NCI-H1417 treated with DMSO at 0.1 percent for 48 hours (cell line): ENCODE measurements at places on chromosomes 6 and 20.

DNA sequence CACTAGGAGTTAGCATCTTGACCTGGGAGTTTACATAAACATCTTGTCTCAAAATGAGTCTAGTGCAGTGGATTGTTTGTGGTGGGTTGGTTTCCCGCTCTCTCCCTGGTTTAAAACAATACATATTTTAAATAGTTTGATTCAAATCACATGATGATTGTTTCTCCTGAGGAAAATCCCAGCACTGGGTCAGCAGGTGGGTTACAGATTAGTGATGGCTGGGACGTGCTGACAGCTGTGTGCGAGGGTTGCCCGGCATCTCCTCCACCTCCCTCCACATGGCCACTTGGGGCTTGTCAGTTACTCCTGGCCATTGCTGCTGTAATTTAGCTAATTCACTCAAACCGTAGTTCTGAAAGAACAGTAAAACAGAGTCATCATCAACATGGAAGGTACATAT, 306.4 kb upstream of the CITED2 start:
- DNase-seq: no peak

GRCh38 chr6:165616116-165616515, 46.9 kb downstream of the PDE10A start:
- DNase-seq: no peak

- no peak for DNase-seq
Measured at GRCh38 chr6:67914419-67914818, 720.7 kb upstream of the ADGRB3 start.

GRCh38 chr6:37822851-37823682, 3.5 kb downstream of the ZFAND3 start:
- no peak for DNase-seq

- no peak for DNase-seq
Measured at GRCh38 chr20:44589537-44589936, 7.2 kb downstream of the PKIG start.

DNA sequence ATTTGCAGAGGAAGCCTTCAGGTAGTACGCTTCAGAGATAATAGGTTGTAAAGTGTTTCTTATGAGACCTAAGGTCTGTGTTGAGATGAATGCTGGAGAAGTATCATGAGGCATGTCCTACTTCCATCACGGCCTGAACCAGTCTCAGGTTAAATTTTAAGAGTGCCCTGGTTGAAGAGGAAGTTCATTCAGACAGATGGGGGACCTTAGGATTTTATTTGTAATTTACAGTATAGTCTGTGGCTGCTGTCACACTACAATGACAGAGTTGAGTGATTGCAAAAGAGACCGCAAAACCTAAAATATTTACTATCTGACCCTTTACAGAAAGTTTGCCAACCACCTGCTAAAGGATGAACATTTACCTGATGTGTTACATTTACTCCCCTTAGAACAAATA, 70.9 kb downstream of the UST start:
- no peak for DNase-seq

GRCh38 chr6:42790549-42791181, 8.8 kb downstream of the BICRAL start:
- no peak for DNase-seq

DNA sequence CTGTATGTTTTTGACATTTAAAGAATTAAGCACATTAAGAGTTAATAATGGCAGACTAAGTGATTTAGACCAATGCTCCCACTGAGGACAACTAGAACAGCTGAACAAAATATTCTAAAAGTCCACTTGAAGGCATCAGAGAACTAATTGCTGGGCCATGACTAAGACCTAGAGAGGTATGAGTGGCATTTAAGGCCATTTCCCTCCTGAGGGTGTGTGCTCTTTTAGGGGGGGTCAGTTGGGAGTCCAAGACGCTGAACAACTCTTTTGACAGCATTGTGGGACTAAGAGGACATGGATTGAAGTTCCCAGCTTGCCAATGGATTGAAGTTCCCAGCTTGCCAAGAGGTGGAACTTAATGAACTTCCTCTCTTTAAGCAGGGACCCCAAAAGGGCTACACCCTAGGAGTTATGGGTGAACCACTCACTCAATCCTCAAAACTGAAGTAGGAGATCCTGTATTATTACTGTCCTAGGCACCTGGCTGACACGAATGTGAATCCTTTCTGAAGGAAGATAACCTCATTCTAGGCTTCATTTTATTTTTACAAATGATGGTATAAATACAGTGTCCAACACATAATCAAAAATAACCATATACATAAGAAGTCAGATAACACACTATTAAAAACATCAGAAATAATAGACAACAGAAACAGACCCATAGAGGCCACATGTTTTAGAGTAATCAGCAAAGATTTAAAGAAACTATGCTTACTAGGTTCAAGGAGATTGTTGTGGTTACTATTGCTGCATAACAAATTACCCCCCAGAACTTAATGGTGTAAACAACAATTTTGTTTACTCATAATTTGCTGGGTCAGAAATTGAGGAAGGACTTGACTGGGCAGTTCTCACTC, 175.1 kb downstream of the VEGFA start:
- DNase-seq: no peak

- no peak for DNase-seq
Measured at GRCh38 chr6:115712291-115712961, 348.3 kb downstream of the FRK start.

- no peak for DNase-seq
Measured at GRCh38 chr20:41540918-41541317, 77.3 kb downstream of the CHD6 start.

- DNase-seq: no peak
Measured at GRCh38 chr20:24634855-24635254, 165.4 kb downstream of the SYNDIG1 start.

DNA sequence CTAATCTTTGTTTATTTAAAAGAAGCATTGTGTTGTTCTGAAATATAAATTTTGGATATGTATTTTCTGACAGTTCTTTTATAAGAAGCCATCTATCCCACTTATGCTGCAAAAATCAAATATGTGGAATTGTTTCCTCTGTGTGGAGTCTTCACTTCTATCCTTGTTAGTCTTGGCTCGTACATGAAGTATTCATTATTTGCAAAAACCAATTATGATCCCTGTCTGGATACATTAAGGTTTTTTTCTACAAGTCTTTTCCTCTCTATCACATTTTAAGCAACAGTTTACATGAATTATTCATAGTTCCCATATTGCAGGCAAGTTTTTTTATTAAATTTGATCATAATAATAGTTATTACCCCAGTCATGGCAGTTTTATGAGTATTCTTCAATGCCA, 490.8 kb upstream of the GJE1 start:
- DNase-seq: no peak

- no peak for DNase-seq
Measured at GRCh38 chr6:100246206-100246605, 218.5 kb downstream of the SIM1 start.

DNA sequence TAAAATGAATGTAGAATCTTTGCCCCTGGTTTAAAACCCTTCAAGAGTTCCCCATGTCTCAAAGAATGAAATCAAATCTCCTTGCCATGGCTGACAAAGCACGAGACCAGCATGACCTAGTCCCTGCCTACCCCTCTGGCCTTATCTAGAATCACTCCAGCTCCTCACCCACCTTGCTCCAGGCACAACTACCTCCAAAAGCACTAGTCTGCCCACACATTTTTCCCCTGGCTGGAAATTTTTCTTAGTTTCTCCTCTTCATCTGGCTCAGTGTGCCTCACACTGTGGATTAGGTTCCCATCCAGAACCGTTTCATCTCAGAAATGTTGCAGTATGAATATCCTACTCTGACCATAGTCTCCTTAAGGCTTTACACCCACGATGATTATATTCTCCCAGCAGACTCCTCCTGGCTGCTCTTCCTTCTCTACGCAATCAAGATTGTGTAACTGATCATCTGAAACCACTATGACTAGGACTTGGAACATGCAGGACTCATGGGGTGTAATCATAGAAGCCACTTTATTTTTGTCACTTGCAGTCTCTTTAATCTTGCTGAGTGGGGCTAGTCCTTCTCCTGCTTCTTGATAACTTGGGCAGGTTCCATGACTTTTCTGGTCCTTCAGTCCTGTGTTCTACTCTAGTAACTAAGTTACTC, 7.8 kb upstream of the MRS2 start:
- DNase-seq: no peak

DNA sequence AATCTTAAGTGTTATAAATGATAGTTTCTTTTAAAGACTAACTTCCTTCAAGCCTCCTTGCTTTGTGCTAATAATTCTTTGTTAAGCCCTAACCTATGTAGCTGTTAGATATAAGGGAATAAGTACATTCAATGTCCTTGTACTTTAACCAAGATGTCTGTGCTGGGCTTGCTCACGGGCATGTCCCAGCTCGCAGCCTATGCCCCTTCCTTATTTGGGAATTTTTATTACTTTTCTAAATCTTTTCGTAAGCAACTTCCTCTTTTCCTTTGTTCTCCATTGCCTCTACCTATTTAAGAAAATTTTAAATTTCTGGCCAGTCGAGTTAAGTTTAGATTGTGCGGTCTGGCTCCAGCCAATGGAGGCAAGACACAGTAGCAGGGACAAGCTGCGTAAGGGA, 26.0 kb upstream of the CDK19 start:
- DNase-seq: no peak

DNA sequence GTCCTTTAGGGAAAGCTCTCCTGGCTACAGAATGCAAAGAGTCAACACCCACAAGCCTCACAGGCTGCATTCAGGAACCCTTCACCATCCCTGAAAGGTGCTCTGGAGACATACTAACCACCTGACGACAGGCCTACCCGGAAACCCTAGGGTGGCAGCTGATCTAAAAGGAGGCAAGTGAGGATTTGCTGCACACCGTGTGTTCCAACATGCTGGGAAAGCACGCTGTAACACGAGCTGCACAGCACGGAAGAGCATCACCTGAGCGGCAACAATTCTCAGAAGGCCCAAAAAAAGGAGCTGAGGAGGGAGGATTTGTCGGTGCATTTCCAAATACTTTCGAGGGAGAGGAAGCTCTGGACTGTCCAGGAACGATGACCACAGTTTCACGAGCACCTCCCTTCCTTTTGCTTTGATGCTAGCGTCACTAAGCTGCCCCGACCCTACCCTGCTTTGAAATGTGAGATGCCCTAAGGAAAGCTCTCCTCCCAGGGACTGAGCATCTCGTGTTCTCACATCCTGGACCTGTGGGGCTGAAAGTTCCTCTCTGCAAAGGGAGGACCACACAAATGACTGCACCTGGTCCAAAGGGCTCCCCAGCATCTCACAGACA, 87.0 kb downstream of the PPP1R3G start:
- DNase-seq: no peak

DNA sequence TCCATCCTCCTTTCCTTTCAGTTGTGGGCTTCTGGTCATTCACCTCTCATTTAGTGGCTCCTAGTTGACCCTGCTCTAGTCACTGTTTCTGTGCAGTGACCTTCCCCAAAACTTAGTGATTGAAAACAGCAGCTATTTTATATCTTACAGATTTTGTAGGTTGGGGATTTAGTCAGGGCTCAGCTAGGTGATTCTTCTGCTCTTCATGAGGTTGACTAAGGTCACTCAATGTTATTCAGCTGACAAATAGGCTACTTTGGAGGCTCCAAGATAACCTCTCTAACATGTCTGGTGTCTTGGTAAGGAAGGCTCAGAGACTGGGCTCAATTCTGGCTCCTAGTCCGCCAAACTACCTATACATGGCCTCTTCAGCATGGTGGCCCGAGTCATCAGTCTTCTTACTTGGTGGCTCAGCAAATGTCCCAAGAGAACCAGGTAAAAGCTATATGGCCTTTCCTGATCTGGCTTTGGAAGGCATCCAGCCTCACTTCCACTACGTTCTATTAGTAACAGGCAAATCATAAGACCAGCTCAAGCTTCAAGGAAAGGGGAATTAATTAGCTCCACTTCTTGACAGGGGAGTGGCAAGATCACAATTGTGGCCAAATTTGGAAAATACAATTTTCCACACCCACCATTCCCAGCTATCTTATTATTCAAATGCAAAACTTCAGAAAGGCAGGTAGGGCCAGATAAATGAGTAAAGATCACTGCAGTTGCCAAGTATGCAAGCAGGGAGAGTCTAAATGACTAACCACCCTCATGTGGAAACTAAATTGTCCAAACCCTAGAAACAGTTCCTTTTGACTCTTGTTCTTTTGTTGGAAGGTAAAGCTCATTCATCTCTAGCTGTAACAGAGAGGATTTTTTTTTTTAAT, 50.5 kb upstream of the LTV1 start:
- DNase-seq: no peak

DNA sequence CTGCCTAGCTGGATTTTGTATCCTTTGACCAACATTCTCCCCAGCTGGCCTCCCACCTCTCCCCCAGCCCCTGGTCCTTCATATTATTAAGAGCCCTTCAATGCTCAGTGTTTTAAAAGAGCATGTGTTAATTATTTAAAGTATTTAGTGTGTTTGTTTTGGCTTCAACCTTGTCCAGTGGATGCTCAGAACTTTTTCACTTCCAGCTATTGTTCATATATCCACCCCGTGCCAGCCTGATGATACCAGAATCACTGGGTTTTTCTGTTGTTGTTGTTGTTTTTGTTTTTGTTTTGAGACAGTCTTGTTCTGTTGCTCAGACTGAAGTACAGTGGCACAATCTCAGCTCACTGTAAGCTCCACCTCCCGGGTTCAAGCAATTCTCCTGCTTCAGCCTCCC, 30.4 kb upstream of the SNX9 start:
- DNase-seq: no peak

DNA sequence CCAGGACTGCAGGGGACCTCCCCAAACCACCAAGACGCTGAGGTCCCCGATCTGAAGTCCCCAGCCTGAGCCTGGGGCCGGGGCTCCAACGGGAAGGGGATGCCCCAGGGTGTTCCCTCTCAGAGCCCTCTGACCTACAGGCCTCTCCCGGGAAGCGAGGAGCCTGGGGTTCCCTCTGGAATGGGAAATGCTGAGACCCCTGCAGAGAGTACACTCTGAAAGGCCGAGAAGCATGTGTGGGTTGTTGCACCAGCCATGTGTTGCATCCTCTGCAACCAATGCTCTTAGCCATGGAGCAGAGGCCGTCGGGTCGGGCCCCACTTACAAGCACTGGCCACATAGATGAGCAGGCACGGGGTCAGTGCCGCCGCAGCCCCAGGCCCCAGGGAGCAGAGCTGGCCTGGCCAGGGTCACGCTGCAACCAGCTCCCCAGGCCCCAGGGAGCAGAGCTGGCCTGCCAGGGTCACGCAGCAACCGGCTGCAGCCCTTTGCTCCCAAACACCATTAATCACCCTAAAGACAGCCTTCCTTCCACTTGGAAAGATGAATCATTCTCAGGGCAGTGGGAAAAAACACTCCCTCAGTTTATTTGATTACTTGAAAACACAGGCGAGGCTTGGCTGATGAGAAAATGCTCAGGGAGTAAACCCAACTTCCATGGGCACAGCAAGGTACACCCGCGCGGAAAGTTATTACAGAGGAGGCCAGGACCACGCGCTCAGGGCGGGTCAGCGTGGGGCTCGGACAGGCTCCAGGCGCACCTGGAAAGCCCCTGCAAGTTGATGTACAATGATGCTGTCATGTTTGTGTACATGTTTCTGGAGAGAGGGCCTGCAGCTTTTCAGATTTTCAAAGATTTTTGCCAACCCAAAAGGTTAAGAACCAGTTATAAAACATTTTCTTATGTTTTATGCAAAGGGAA, 78.0 kb upstream of the AFDN start:
- no peak for DNase-seq

GRCh38 chr6:106102967-106103727, 17.0 kb downstream of the PRDM1 start:
- no peak for DNase-seq
